ENCODE measurements at places on chromosomes 4 and X.

DNA sequence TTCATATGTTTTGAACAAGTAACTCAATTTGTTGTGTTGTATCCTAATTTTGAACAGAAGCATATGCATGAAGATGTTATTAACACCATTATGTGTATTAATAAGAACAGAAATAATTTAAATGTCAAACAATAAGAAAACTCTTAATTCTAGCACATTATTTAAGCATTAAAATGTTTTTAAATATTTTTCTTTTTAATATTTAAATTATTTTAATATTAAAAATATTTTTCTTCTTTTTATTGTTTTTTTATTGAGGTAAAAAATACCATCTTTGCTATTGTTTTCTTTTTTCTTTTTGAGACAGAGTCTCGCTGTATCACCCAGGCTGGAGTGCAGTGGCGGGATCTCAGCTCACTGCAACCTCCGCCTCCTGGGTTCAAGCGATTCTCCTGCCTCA lies 441.0 kb upstream of the GALNT7 start:
- no peak overlapping the region for H3K4me3 ChIP-seq
- H3K36me3 ChIP-seq: no peaks in the 10 kb centered on the region
- no peaks in the 10 kb centered on the region for H3K27me3 ChIP-seq
- H3K27ac ChIP-seq: peak overlapping the region; percentile 58
- DNase-seq: no peak

DNA sequence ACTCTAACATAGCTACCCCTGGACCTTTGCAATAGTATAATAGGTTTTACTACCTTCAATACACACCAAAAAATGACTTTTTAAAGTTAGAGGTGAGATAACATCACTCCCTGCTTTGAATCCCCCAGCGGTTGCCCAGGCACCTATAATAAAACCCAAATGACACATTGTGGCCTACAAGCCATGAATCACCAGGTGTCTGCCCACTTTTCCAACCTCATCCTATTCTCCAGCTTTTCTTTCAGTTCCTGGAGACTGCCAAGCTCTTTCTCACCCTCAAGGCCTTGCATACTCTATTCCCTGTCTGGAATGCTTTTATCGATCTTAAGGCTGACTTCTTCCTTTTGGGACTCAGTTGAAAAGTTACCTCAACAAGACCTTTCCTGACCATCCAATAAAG lies 16.4 kb upstream of the PRSS48 start:
- H3K4me1 ChIP-seq: no peaks in the 10 kb centered on the region
- no peaks in the 10 kb centered on the region for H3K27me3 ChIP-seq

- H3K36me3 ChIP-seq: no peaks in the 10 kb centered on the region
- H3K4me1 ChIP-seq: no peaks in the 10 kb centered on the region
- H3K27me3 ChIP-seq: no peaks in the 10 kb centered on the region
- no peak overlapping the region for H3K4me3 ChIP-seq
- no peak overlapping the region for H3K27ac ChIP-seq
Observed at GRCh38 chr4:94892051-94892450, 134.3 kb downstream of the BMPR1B start.

DNA sequence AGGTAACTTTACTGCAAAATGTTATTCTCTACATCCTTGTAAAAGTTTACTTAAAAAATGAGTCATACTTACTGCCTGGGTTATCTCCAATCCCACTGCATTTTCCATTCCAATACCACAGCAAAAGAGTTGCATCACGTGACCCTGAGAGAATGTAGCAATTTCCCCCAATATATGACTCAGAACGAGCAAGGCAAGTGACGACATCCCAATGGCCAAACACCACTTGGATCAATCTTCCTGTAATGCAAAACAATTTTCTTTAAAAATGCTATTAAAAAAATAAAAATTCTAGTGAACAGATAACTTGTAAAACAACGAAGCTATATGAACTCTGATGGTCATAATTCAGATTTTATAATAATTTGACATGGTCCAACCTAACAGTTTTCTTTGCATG lies 224.3 kb downstream of the DCLK2 start:
- H3K27ac ChIP-seq: no peak overlapping the region
- H3K27me3 ChIP-seq: no peaks in the 10 kb centered on the region
- DNase-seq: peak; percentile 51
- H3K4me1 ChIP-seq: no peaks in the 10 kb centered on the region
- no peak overlapping the region for H3K4me3 ChIP-seq

DNA sequence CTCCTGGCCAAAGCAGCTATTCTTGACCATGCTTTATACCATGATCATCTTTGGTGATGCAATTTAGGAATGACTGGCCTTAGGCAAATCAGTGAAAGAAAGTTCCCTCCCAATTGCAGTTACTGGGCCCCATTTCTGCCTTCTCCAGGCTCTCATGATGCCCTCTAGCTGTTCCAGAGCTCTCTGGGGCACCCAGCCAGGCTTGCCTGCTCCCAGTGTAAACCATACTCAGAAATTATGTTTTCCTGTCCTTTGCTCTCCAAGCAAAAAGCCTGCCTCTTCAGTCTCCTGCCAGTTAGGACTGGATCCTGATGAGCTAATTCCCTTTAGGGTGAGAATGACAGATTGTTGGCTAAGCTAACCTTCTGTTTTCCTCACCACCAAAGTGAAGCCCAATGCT lies 85.3 kb upstream of the RBPJ start:
- no peaks in the 10 kb centered on the region for H3K36me3 ChIP-seq
- H3K27ac ChIP-seq: no peak overlapping the region
- no peak overlapping the region for H3K4me3 ChIP-seq
- H3K4me1 ChIP-seq: peaks cover 21% of the 10 kb centered on the region
- no peaks in the 10 kb centered on the region for H3K27me3 ChIP-seq

- no peak overlapping the region for H3K4me3 ChIP-seq
- DNase-seq: no peak
- H3K27ac ChIP-seq: no peak overlapping the region
- H3K36me3 ChIP-seq: no peaks in the 10 kb centered on the region
- no peaks in the 10 kb centered on the region for H3K4me1 ChIP-seq
Observed at GRCh38 chr4:73661646-73662119, 41.4 kb upstream of the RASSF6 start.

DNA sequence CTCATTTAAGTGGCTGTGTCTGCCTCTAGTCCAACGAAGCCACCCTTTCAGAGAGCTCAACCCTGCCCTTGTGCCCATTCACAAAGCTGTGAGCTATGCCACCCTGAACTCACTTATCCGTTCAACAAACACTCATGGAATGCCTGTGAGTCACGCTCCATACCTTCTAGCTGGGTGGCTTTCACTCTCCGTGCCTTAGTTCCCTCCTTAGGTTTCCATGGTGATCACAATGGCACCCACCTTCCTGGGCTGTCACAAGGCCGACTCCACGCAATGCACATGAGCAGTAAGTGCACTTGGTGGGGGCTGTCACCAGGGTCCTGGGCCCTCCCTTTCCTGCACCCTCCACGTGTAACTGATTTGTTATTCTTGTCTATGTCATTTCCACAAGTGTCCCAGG lies 37.2 kb upstream of the PPP2R2C start:
- DNase-seq: no peak
- no peak overlapping the region for H3K4me3 ChIP-seq
- H3K27ac ChIP-seq: no peak overlapping the region

GRCh38 chrX:137749246-137749645 lies 183.3 kb downstream of the ZIC3 start:
- H3K4me1 ChIP-seq: no peaks in the 10 kb centered on the region
- no peak overlapping the region for H3K4me3 ChIP-seq
- H3K27me3 ChIP-seq: no peaks in the 10 kb centered on the region
- DNase-seq: no peak

GRCh38 chr4:161926033-161926828 lies 237.6 kb downstream of the FSTL5 start:
- H3K27ac ChIP-seq: no peak overlapping the region
- H3K27me3 ChIP-seq: no peaks in the 10 kb centered on the region
- no peaks in the 10 kb centered on the region for H3K4me1 ChIP-seq
- no peak overlapping the region for H3K4me3 ChIP-seq

Data from large intestine (tissue), 12 donors.